Stimulated activated CD4-positive, alpha-beta T cell treated with anti-CD3 and anti-CD28 coated beads, Interleukin-4, amount 100 ng/mL, for 24 hours (primary cell): ENCODE measurements at places on chromosomes 7 and 10.

DNA sequence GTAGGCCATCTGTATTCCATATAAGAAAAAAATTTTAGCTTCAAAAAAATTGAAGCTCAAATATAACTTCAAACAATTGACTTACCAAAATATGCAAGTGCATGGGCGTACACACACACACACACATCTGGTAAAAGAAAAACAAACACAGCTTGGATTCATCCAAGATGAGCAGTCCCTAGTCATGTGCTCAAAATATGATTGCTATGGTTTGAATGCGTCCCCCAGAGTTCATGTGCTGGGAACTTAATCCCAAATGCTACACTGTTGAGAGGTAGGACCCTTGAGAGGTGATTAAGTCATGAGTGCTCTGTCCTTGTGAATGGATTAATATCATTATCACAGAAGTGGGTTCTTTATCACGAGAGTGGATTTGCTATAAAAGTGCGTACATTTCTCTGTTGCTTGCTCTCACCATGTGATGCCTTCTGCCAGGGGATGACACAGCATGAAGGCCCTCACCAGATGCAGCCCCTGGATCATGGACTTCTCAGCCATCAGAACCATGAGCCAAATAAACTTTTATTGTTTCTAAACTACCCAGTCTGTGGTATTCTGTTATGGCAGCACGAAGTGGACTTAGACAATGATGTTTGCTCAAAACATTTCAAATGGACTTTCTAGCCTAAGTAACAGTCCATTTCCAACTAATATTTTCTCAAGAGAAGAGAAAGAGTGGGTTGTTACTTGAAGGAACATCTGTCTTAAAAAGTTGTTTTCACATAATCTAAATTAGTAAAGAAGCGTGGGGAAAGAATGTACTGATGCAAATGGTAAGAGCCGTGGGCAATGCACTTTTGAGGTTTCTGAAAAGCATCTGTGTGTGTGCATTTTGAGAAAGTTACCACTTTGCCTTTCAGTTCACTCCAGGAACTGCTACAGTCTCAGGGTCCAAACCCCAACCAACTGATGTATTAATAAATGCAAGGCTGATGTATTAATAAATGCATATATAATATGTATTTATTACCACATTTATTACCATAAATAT is 15.1 kb upstream of the SVIL start:
- DNase-seq: no peak

DNA sequence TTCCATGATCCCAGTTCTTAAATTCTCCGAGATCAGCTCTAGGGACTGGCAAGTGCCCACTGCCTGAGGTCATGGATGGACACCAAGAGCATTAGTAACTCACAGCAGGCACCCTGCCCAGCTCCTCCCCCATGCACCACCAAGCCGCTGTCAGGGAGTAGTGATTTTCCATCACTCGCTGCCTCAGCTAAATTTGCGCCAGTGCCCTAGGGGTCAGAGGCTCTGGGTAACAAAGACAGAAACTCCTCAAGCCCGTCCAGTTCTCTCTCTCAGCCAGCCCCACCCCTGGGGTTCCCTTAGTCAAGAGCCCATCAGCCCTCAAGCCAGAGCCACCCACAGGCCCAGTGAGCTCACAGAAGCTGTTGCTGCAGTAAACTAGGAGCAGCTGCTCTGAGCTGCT is 30.0 kb downstream of the PAX2 start:
- DNase-seq: no peak

- no peak for DNase-seq
Measured at GRCh38 chr10:82377608-82378007, 502.6 kb downstream of the NRG3 start.

DNA sequence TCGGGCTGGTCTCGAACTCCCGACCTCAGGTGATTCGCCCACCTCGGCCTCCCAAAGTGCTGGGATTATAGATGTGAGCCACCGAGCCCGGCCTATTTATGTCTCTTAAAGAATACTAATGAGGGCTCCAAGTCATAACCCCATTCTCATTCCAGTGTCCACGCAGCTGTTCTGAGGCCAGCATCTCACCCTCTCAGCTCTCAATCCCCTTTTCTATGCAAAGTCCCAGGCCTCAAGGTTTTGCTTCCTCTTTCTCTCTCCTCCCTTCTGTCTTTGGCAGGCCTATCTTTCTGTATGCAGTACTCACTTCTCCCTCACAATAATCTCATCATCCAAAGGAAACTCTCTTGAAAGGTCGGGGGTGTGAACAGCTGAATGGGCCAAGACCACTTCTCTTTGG is 28.0 kb upstream of the VSIR start:
- no peak for DNase-seq

DNA sequence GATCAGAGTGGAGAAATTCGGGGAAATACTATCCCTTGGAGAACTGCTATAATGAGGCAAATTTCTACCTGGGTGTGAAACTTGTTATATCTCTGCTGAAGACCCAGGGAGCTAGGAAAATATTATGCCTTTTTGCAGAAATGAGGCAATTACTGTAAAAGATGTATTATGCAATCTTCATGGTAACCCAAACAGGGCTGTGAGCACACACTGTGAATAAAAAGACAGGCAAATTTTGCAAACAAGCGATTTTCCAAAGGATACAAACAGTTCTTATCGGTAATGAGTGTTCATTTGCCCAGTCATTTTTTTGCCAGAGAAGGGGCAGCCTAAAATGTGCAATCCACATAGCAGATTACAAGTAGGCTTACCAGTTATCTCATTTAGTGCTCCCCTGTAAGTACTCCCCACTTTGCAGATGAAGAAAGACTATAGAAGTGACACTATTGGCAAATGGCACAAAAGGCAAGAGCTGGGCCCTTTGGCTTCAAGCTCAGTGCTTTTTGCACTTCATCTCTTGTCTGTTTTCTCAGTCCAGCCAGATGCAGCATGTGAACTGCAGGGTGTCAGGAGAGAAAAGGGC is 205.8 kb downstream of the HECW1 start:
- no peak for DNase-seq

- no peak for DNase-seq
Measured at GRCh38 chr7:157983502-157984422, 603.9 kb downstream of the PTPRN2 start.

DNA sequence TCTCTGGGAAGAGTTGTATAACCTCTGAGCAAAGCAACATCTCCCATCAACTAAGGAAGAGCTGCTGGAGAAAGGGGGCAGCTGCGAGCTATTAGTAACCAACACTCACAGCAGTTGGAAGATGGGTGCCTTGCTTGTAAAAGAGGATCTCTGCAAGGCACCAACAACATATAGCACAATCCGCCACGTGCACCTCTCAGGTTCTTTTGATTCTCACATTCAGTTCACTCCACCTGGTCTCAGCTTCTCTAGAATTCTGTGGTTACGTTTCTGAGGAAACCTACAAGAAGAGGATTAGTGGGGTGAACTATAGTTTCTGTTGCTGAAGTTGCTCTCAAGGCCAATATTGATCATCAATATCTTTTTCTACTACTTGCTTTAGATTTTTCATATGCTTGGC is 117.1 kb downstream of the RPS24 start:
- no peak for DNase-seq

GRCh38 chr10:71647526-71648253 is 71.9 kb downstream of the C10orf105 start:
- no peak for DNase-seq

DNA sequence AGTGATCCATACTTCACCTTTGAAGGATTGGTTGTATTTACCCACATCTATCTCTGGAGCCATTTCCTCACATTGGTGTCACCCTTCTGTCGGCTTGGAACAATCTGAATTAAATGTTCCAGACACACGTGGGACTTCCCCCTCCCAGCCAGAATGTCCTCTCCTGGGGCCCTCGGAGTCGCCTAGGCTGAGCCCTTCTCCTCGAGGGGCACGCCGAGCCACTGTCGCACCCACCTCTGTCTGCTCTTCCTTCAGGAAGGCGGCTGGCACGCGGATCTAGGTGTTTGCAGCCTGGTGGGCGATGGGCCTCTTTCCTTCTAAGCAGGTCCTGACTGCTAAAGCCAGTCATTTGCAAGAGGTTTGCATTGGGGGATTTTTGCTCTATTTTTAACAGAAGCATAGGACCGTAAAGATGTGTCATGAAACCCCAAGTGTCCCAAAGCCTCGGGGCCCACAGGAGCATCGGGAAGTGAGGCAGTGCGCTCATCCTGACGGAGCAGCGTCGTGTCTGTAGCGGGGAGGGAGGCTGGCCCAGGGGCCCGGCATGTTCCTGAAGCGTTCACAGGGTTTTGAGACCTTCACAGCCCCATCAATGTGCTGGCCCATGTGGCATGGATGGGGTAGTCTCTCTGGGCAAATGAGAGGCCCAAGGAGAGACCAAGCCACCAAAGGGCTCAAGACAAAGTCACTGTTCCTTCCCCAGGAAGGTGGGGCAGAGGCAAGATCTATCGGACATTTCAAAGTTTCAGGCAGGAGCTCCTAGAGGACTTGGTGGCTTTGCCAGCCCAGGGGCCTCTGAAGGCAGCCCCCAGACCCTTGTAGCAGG is 86.7 kb downstream of the RGS10 start:
- no peak for DNase-seq

DNA sequence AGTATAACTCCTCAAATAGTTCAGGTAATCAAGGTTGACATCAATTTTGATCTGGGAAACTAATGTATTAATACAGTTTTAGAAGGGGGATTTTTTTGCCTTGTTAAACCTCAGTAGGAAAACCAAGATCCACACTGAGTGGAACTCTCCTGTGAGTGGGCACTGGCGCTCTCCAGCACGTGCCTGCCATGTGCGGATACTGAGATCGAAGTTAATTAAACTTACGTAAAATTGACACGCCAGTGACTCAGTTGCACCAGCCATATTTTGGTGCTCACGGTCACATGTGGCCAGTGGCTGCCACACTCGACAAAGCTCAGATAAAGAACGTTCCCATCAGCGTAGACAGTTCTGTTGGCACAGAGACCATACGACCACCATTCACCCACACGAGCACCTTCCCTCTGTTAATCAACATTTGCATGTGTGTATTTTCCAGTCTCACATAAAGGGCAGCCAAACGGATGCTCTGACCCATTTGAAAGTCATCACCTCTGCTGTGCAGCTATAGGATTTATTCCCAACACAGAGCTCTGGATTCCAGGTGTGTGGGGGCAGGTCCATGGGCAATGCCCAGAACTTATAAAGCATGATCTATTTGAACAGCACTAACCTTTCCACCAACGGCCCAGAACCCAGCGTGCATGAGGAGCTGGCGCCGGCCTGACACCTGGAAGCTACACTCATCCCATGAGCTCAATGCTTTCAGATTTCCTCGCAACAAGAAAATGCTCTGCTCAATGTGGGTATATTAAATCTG is 77.7 kb downstream of the VIPR2 start:
- DNase-seq: no peak

DNA sequence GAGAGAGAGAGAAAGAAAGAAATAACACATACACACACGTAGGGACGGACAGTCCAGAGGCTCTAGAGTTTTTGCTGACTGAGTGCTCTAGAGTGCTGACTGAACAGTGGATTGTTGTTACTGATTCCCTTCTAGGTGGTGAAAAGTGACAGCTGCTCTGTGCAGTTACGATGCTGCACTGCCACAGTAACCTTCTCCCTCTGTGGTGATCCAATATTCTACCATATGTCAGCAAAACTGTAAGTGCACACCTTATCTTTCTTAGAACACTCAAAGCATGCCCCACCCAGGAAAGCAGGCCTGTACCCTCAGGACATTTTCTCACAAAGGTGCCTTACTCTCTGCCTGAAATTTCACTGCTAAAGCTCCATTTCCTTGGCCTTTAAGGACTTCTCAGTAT is 1023.5 kb downstream of the TYW1 start:
- no peak for DNase-seq

DNA sequence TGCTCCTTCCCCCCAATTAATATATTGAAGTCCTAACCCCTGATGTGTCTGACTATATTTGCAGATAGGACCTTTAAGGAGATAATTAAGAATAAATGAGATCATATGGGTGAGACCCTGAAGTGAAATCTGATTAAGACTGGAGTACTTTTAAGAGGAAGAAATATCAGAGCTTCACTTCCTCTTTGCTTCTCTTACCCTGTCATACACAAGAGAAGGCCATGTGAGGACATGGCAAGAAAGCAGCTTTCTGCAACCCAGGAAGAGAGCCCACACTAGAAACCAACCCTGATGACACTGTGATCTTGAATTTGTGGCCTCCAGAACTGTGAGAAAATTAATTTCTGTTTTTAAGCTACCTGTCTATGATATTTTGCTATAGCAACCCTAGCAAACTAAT is 44.2 kb downstream of the JMJD1C start:
- no peak for DNase-seq

DNA sequence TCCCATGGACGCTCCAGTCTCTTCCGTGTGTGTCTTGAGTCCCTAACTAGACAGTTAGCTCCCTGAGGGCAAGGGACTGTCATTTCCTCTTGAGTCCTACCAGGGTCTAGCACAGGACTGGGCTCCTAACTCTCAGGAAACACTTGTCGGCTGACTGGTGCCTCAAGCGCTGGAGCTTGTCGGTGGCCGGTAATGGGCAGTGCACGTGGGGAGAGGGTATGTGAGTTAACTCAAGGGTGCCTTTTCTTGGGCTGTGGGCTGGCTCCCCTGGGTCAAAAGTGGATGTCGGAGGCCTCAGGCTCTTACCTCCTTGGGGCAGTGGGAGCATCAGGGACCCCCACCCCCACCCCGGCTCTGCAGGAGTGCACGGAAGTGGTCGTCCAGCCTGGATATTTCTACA is 32.9 kb downstream of the ZNF775 start:
- no peak for DNase-seq

- DNase-seq: no peak
Measured at GRCh38 chr7:74586258-74587175, 71.0 kb upstream of the GTF2I start.

DNA sequence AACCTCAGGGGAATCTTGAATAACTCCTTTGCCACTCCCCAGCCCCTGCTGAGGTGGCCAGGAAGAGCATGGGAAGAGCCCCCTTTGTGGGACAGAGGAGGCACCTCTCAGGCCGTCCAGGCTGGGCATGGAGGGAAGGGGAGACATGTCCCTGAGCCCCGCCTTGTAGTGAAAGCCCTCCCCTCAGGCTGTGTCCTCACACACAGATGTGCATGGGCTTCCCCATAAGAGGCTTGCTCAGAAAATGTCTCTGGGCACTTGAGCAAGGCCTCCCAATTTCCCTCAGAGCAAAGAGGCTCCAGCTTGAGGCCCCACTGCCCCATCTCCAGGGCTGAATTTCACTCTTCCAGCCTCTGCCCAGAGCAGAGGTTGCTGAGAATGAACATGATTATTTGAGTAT is 3.8 kb downstream of the TMEM72 start:
- DNase-seq: no peak
